ENCODE measurements at places on chromosomes 1 and 21. TPM values are rescaled to one million over a fixed set of nuclear protein-coding genes. Genes with fewer than 3 reads are reported as not detected.

GRCh38 chr1:65213271-65214023 is 65.4 kb downstream of the AK4 start:
- no peak for DNase-seq
- H3K36me3 ChIP-seq: no peaks in the 10 kb centered on the region
- no peak overlapping the region for H3K27ac ChIP-seq
- no peak overlapping the region for H3K4me3 ChIP-seq
- no peaks in the 10 kb centered on the region for H3K4me1 ChIP-seq
- H3K27me3 ChIP-seq: no peaks in the 10 kb centered on the region

- H3K4me3 ChIP-seq: no peak overlapping the region
- no peaks in the 10 kb centered on the region for H3K36me3 ChIP-seq
- H3K27me3 ChIP-seq: no peaks in the 10 kb centered on the region
- DNase-seq: no peak
- no peaks in the 10 kb centered on the region for H3K4me1 ChIP-seq
These were observed 10.7 kb downstream of the CELF3 start for GRCh38 chr1:151705753-151706463.

DNA sequence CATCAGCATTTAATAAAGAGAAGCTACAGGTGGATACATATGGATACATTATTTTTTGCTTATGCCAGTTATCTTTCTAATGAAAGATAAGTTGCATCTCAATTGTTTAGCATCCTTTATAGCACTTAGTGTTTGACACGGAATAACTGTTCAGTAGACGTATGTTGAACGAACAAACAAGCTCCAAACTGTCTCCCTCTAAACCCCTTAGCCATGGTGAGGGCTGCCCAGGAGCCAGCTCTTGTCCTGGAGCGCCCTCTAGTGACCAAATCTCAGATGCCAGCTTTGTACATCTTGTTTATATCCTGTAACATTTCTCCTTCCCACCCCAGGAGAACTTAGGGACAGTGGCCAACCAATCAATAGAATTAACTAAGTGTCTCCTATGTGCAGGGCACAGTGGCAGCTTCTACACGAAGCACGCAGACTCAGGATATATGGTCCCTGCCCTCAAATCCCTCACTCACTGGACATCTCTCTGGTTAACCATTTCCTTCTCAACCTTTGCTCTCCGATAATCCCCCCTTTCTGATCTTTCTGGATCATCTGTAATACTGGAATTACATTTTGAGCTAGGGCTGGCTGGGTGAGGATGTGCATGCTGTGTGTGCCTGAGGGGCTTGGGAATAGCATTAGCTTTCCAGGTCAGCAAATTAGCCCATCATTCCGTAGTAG is 22.9 kb downstream of the KCNA10 start:
- H3K27me3 ChIP-seq: no peaks in the 10 kb centered on the region
- no peaks in the 10 kb centered on the region for H3K36me3 ChIP-seq
- H3K4me1 ChIP-seq: no peaks in the 10 kb centered on the region
- H3K27ac ChIP-seq: no peak overlapping the region
- no peak overlapping the region for H3K4me3 ChIP-seq
- DNase-seq: peak; percentile 86

DNA sequence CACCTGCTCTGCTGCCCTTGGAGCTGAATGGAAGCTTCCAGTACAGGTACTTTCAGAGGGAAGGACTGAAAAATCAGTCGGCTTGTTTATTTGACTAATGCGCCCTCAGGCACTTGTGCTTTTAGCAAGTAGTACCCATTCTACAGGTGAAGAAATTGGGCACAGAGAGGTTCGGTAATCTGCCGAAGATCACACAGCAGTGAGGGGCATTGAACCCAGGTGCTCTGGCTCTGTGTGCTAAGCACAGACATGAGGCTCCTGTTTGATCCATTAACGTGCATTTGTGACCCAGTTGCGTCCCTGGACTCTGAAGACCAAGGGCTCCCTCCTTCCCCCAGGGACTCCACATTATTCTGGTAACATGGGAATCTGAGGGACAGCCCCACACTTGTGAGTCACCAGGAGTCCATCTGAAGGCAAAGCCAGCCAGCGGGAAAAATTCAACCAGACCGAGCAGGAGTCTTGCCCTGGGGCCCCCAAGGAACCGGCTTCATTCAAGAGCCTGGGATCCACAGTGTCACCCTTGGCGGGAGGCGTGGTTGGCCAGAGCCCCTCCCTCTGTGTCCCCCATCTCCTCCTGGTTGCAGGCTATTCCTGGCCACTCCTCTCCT is 192.4 kb upstream of the ARHGEF16 start:
- no peaks in the 10 kb centered on the region for H3K36me3 ChIP-seq
- H3K27me3 ChIP-seq: peaks cover 5% of the 10 kb centered on the region
- no peak overlapping the region for H3K27ac ChIP-seq

DNA sequence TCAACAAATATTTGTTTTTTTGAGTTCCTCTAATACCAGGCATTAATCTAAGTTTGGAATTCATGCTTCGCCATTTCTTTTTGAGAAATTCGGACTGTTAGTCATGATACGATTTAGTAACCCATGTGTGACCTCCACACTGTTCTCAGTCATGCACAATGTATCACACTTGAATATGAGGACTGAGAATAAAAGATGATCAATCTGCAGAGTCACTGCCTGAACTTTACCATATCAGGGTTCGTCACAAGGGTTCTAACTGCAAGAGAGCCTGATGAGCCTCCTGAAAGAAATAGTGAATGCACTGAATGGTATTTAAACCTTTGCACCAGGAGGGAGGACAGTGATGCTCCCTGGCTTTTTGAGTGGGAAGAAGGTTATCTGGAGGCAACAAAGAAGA is 10.9 kb upstream of the FASLG start:
- H3K4me1 ChIP-seq: peaks cover 4% of the 10 kb centered on the region
- H3K4me3 ChIP-seq: no peak overlapping the region
- no peaks in the 10 kb centered on the region for H3K36me3 ChIP-seq
- no peak for DNase-seq
- H3K27ac ChIP-seq: no peak overlapping the region

DNA sequence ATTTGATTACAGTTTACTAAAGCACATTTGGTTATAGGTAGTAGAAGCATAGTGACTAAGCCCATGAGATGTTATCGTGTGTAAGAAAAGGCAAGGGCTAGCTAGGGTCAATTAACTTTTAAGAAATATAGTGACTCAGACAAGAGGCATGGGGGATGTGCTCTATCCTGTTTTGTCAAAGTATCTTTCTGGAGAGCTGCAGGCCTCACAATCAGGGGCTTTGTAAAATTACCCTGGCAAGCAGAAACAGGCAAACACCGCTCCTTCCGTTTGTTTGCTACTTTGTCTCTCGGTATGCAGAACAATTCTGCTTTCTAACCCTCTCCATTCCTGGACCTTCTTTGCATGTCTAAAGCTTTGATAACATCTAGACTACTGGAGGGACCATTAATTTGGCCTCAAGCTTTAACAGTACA is 26.1 kb upstream of the ZNF697 start:
- H3K27ac ChIP-seq: peak overlapping the region; percentile 97
- no peaks in the 10 kb centered on the region for H3K27me3 ChIP-seq
- peaks cover 3% of the 10 kb centered on the region for H3K4me1 ChIP-seq
- H3K36me3 ChIP-seq: no peaks in the 10 kb centered on the region

Gene PGLYRP3
- polyA plus RNA-seq: not detected

Data from SK-N-SH (cell line).